ENCODE measurements at places on chromosomes 7 and 10. TPM values are rescaled to one million over a fixed set of nuclear protein-coding genes. Genes with fewer than 3 reads are reported as not detected.

DNA sequence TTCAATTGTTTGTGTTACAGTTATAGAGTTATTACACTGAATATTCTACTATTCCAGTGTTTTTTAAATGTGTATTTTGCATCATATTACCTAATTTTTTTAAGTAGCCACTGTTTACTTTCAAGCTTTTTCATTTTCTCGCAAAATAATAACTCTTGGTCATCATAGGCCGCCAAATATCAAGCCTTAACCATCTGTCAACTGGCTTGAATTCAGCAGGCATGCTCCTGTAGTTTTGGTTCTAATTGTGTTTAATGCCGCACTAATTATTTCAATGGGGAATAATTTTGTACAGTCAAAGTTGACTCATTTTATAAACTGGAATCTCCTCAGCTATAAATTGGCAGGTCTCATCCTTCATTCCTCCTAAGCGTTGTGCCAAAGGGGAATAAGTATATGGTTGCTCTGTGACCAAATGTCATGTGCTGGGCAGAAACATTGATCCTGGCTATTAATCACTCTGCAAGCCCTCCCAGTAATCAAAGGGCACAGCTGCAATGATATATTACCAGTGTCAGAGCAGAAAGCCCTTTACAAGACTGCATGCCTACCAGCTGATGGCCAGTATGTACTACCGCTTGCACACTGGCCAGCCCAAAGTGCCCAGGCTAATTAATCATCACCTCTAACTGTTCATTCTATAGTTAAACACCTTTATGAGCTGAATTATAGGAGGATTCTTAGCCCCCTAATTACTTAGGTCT lies 74.8 kb downstream of the SKAP2 start:
- no peak for DNase-seq

DNA sequence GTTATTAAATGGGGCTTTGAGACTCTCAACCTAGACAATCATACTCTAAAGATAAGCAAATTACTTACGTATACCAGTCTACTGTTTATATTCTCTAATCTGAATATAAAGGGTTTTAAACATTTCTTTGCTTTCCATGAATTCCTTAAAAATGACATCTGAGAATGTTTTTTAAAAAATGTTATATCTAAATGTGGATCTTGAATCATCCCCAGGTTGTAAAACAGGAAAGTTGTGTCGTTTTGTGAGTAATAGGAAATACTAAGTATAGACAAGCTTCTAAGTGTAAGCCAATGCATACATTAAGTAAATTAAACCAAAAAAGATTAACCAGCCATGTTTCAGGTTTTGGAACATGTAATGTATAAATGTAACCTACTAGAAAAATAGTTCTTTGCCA lies 26.8 kb downstream of the ADD3 start:
- no peak for DNase-seq

The ZNF212 gene
- 4.1 TPM for total RNA-seq

DNA sequence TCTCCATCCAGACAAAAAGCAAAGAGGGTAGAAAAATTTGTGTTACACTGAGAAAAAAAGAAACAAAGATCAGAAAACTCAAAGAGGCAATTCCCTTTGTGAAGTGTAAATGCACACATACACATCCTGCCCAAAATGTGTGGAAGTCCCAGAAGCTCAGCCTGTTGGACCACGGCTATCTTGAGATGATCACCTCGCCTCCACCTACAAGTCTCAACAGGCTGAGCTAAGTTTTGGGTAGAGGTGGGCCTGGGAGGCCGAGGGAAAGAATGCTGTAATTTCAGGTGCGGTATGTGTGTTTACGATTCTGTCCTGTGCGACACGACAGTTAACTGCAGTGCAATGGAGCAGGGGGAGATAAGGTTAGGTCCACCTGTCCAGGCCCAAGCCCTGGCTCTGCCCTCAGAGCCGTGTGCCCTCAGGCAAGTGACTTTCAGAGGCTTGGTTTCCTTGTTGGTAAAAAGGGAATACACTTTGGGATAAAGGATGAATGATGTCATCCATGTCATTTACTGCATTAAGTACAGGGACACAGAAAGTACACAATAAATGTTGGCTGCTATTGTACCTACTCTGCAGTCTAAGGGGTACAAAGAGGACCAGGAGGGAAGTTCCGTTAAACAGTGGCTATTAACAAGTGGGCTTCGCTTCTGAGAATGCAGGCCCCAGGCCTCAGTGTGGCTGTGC lies 67.3 kb downstream of the AFAP1L2 start:
- peak; percentile 39 for DNase-seq

The ZNF853 gene
- total RNA-seq, result 20.0 TPM

Data from sigmoid colon (tissue), 7 donors.